ENCODE measurements at places on chromosomes 5 and 9.

DNA sequence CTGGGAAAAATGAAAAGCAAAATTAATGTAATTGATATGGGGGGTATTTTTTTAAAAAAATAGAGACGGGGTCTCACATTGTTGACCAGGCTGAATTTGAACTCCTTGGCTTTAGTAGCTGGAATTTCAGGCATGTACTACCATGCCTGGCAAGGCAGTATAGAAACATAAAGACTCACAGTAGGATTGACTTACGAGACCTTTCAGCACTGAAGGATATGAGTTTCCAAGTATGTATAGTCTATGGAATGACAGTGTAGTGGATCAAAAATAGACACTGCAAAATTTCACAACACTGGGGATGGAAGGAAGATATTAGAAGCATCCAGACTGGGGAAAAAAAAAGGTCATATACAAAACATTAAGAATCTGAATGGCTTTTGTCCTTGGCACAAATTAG is 6.8 kb downstream of the DCP2 start:
- no peak for DNase-seq

GRCh38 chr9:94805051-94805489 is 78.6 kb downstream of the AOPEP start:
- no peak for DNase-seq

DNA sequence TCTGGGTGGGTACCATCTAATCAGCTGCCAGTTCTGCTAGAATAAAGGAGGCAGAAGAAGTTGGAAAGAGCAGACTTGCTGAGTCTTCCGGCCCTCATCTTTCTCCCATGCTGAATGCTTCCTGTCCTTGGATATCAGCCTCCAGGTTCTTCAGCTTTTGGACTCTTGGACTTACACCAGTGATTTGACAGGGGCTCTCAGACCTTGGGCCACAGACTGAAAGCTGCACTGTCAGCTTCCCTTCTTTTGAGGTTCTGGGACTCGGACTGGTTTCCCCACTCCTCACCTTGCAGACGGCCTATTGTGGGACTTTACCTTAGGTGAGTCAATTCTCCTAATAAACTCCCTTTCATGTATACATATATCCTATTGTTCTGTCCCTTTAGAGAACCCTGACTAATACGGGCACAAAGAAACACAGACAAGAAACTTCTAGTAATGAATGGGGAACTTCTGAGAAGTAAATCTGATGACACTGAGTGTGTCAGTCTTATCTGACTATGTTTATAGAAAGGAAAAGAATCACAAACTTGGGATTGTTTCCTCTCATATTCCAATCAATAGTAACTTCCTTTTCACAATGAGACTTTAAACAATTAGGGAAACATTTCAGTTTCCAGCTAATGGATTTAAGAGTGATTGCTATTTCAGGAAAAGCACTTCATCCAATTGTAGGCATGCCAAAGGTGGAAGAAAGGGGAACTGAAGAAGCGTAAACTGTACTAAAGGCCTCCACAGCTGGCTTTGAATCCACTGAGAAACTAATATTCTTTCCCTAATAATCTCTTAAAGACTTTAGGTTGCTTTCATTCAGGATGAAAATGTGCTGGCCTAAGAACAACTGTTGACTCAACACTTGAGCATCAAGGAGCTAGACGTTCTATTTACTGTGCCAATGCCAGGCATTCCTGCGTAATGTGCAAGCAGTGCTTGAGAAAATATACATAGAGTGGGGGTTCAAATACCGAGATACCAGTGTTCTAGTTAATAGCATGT is 127.9 kb upstream of the PTGER4 start:
- no peak for DNase-seq

- no peak for DNase-seq
These were observed 1952.6 kb downstream of the MAT2B start for GRCh38 chr5:165457859-165458481.

DNA sequence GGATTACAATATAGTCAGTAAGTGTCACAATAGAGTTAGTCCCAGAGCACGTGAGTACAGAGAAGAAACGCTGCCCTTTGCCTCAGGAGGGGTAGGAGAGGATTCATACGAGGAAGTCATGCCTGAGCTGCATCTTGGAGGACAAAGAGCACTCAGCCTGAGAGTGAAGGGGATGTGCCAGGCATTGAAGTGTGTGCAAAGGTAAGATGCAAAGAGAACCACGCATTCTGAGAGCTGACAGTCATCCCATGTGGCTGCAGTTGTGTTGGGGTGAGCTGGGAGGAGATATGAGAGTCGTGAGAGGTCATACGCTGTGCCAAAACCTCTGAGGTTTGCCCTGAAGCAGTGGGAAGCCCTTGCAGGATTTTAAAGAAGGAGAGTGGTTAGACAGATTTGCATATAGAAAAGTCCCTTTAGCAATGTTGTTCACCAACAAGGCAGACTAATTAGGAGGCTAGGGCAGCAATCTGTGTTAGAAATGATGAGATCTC is 97.5 kb downstream of the PIP5K1B start:
- no peak for DNase-seq

DNA sequence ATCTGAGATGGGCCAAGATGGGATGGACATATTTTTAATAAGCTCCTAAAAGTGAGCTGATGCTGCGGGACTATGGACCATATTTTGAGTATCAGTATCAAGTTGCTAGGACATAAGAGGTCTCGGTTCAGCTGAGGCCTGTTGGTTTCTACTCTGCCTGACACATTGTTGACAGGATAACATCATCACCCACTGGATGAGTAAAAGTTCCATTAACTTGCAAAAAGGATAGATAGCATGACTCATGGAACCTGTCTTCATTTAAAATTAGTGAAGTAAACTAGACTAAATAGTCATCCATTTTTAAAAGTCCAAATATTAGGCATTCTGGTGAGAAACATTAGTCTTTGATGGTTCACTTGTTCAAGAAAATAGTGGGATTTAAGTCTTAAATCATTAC is 33.3 kb downstream of the PARP8 start:
- no peak for DNase-seq

GRCh38 chr9:86041311-86041741 is 58.0 kb downstream of the GOLM1 start:
- no peak for DNase-seq

DNA sequence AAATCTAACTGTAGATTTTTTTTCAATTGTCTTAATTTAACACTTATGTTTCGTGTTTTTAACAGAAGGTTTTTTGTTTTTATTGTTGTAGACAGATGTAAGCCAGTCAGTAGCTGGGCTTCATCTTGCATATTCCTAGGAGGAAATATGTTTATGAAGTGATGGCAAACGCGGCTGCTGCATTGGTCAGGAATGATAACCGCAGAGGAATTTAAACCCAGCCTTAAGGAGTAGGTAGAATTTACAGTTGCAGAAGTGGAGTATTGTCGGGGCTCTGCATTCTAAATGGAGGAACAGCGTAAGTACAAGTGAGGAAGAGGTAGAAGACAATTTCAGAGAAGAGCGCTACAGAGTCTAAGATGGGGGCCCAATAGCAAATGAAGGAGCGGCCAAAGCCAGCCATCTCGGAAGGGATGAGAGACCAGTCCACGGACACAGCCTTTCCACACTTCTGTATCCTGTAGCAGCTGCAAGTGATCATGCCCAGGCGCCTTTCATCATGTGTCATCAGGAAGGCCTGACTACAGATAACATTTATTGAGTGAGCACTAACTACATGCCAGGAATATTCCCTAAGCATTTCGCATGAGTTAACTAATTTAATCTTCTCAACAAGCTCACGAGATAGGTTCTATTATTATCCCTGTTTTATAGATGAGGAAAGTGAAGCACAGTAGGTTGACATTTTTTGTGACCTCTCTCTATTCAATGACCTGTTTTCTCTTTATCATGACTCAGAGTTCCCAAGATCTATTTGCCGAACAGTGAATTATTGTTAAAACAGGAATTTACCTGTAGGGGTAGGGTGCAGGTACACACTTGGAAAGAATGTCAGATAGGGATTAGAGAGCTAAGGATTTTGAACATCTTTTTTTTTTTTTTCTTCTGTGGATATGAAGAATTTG is 38.1 kb downstream of the CMYA5 start:
- no peak for DNase-seq

- no peak for DNase-seq
These were observed 64.7 kb downstream of the POU5F2 start for GRCh38 chr5:93676704-93677103.

GRCh38 chr9:105438141-105438806 is 9.6 kb upstream of the FSD1L start:
- no peak for DNase-seq

DNA sequence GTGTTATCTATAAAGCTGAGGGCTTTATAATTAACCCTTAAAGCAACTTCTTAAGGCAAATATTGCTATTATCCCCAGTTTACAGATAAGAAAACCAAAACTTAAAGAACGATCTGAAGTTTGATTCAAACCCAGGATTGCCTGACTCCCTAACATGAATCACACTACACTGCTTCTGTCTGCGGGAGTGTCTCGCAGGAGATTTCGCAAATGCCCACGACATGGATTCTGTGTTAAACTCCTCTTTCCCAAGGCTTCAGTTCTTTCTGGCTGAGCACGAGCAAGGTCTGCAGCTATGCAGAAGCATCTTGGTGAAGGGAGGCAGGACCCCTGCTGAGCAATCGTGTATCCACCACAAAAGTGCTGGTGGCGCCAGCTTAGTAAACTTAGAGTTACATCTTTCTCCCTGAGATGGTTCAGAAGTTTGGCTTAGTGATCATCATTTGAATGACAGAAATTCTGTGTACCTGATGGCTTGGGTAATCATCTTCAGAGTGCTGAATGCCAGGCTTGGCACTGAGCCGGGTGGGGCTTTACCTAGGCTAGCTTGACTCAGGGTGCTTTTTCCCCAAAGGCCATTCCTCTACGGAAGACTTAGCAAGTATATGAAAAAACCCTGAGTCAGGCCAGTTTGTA is 81.4 kb upstream of the PIK3R1 start:
- DNase-seq, result no peak

DNA sequence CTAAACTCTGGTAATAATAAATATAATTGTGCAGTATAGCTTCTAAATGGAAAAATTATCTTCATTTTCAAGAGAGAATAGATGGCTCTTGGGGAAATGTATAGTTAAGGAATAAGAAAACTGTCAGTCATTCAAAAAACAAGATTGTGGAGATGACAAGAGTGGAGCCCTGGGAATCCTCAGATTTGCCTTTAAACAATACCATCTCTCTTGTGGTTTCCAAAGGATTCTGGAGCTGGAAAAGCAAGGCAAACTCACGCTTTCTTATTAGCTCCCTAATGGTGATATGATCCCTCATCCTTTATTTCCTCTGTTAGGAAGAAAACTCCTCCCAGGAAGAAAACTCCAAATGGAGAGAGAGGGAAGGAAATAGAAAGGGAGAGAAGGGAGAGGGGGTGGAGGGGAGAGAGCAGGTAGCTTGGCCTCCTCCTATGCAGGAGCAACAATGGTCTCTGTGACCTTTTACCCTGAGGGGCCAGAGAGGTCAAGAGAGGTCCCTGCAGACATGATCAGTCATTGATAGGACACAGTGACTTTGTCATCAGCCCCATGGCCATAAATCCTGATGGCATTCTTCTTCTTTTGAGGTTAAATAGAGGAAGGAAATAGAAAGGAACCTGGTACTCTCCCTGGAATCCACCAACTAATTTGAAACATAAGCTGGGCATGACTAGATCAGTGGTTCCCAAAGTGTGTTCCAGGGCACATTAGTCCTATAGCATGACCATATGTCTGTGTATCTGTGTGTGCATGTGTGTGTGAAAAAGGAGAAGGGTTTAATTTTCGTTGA is 312.2 kb downstream of the ARRDC3 start:
- DNase-seq, result no peak

GRCh38 chr9:82332774-82333152 is 344.2 kb downstream of the SPATA31D1 start:
- DNase-seq, result no peak
